Astrocyte (in vitro differentiated cells and primary cell): ENCODE measurements at places on chromosomes 5 and 9. TPM values are rescaled to one million over a fixed set of nuclear protein-coding genes. Genes with fewer than 3 reads are reported as not detected.

CYSTM1 gene
- total RNA-seq: 35.2 and 46.3 TPM in 2 replicates

GZMA gene
- total RNA-seq: 1.7 and 2.6 TPM in 2 replicates

- no peak overlapping the region for H3K27ac ChIP-seq
- peak; percentile 65 for DNase-seq
- H3K4me1 ChIP-seq: peaks cover 31% of the 10 kb centered on the region
- no peaks in the 10 kb centered on the region for H3K27me3 ChIP-seq
- H3K36me3 ChIP-seq: no peaks in the 10 kb centered on the region
Measured at GRCh38 chr5:144191998-144192397, 21.3 kb downstream of the KCTD16 start.

- H3K4me1 ChIP-seq: no peaks in the 10 kb centered on the region
- no peaks in the 10 kb centered on the region for H3K36me3 ChIP-seq
- peaks cover 3% of the 10 kb centered on the region for H3K27me3 ChIP-seq
- DNase-seq: peak; percentile 15
Measured at GRCh38 chr5:58849921-58850667, 267.2 kb downstream of the RAB3C start.

GRCh38 chr5:157336423-157336744 is 70.5 kb downstream of the CYFIP2 start:
- no peaks in the 10 kb centered on the region for H3K27me3 ChIP-seq
- no peaks in the 10 kb centered on the region for H3K36me3 ChIP-seq
- no peak overlapping the region for H3K4me3 ChIP-seq
- no peak for DNase-seq

CDH9 gene
- total RNA-seq: not detected in 2 replicates

SCAMP1 gene
- total RNA-seq: 52.6 and 59.1 TPM in 2 replicates

DNA sequence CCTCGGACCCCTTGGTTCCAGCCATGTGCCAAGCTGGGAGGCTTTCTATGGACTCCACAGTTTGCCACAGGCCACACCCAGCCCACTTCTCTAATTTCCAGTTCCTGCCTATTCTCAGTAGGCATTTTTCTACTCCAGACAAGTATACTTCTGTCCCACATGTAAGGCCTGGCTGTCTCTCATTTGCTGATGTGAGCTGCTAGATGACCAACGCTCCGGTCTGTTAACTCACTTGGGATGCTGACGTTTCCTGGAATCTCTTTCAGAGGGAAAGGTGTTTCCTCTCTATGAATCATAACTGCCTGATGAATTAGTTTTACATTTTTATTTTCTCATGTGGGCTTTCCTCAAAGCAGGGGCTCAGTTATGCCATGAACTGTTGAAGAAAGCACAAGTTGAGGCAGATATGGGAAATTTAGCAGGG is 36.3 kb downstream of the ERGIC1 start:
- H3K27me3 ChIP-seq: no peaks in the 10 kb centered on the region
- no peak overlapping the region for H3K4me3 ChIP-seq
- peak overlapping the region; percentile 95 for H3K27ac ChIP-seq
- no peaks in the 10 kb centered on the region for H3K36me3 ChIP-seq

DNA sequence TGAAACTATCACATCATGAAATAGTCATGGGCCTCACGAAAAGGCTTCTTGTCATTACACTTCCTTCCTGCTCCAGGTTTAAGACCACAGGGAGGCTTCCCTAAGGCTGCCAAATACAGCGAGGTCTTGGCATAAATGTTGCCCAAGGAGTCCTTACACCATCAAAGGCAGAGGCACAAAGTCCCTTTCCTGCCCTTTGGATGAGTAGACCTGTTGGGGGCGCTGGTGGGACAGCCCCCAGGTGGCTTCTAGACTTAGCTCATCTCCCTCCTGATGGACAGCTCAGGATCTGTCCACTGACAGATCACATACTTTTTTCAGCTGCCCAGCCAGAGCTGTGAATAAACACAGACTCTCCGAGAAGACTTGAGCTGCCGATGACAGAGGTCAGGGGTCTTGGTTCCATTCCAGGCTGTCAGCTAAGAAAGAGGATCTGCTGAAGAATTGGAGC is 15.5 kb upstream of the MEGF9 start:
- peaks cover 13% of the 10 kb centered on the region for H3K4me1 ChIP-seq
- H3K4me3 ChIP-seq: no peak overlapping the region
- H3K27me3 ChIP-seq: peaks cover 4% of the 10 kb centered on the region
- H3K36me3 ChIP-seq: no peaks in the 10 kb centered on the region
- no peak overlapping the region for H3K27ac ChIP-seq
- no peak for DNase-seq

DNA sequence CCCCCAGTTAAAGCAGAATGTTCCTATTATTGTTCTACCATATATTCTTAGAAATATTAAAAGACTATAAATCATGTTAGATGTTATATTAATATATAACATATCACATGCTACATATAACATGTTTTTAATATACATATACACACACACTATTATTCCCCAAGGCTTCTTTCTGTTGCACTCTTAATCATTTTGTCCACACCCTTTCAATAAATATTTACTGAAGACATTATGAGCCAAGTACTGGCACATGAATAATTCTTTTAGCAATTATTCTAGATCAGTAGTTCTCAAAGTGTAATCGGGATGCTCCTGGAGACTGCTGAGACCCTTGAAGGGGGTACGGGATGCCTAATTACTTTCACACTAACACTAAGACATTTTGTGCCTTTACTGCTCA is 143.9 kb downstream of the GNAQ start:
- H3K36me3 ChIP-seq: no peaks in the 10 kb centered on the region
- DNase-seq: no peak
- peaks cover 16% of the 10 kb centered on the region for H3K4me1 ChIP-seq
- H3K27me3 ChIP-seq: no peaks in the 10 kb centered on the region
- H3K4me3 ChIP-seq: no peak overlapping the region
- no peak overlapping the region for H3K27ac ChIP-seq

- peaks cover 13% of the 10 kb centered on the region for H3K4me1 ChIP-seq
- DNase-seq: peak; percentile 90
- H3K27me3 ChIP-seq: no peaks in the 10 kb centered on the region
- no peak overlapping the region for H3K4me3 ChIP-seq
Measured at GRCh38 chr5:137954131-137954879, 65.0 kb downstream of the PKD2L2 start.

- no peaks in the 10 kb centered on the region for H3K27me3 ChIP-seq
- no peak overlapping the region for H3K4me3 ChIP-seq
- H3K27ac ChIP-seq: no peak overlapping the region
- peaks cover 4% of the 10 kb centered on the region for H3K36me3 ChIP-seq
- H3K4me1 ChIP-seq: peaks cover 13% of the 10 kb centered on the region
- no peak for DNase-seq
Measured at GRCh38 chr9:121294151-121294743, 26.3 kb downstream of the GSN start.

ITK gene
- 0.48 and 0.67 TPM in 2 replicates for total RNA-seq

ALG2 gene
- total RNA-seq: 33.3 and 35.7 TPM in 2 replicates

MAP1B gene
- total RNA-seq: 386 and 476 TPM in 2 replicates

DNA sequence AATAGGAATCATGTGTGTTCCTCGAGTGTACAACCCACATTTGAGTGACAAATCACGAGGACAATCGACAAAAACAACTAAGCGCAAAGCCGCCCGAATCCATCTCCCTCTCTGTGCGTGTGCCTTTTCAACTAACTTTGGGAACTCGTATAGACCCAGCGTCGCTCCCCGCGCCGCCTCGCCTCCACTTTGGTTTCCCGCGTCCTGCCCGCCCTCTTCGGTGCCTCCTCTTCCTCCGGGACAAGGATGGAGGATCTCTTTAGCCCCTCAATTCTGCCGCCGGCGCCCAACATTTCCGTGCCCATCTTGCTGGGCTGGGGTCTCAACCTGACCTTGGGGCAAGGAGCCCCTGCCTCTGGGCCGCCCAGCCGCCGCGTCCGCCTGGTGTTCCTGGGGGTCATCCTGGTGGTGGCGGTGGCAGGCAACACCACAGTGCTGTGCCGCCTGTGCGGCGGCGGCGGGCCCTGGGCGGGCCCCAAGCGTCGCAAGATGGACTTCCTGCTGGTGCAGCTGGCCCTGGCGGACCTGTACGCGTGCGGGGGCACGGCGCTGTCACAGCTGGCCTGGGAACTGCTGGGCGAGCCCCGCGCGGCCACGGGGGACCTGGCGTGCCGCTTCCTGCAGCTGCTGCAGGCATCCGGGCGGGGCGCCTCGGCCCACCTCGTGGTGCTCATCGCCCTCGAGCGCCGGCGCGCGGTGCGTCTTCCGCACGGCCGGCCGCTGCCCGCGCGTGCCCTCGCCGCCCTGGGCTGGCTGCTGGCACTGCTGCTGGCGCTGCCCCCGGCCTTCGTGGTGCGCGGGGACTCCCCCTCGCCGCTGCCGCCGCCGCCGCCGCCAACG is at the start of gene GPR150:
Gene GPR150, plus strand, starts transcription at position 58 of the 840 bp plus-strand sequence. Its CDS starts 189 bp downstream, at position 247.
- peak; percentile 24 for DNase-seq
- H3K27me3 ChIP-seq: peaks cover 4% of the 10 kb centered on the region
- H3K27ac ChIP-seq: no peak within 1 kb of the TSS
- no peaks in the 10 kb centered on the region for H3K36me3 ChIP-seq

- no peak for DNase-seq
- no peaks in the 10 kb centered on the region for H3K36me3 ChIP-seq
- H3K27ac ChIP-seq: no peak overlapping the region
- no peaks in the 10 kb centered on the region for H3K27me3 ChIP-seq
Measured at GRCh38 chr9:17839776-17840175, 260.9 kb downstream of the SH3GL2 start.

DNA sequence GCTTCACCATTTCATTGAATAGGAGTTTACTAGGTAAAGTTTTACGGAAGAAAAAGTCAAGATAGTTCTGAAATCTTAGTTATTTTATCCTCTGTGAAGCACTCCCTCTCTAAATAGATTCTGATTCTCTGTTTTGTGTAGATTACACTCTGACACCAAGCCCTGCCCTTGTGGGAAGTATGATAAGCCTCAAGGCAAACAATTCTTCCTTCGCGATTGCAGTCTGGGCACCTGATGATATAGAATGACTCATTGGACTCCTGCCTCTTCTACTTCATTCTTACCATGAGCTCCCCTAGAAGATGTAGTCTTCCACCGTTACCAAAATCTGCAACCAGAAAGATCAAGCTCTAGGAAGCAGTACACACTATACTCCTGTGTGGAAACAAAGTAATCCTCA is 626.9 kb upstream of the PTGER4 start:
- no peak overlapping the region for H3K27ac ChIP-seq
- no peaks in the 10 kb centered on the region for H3K27me3 ChIP-seq
- H3K36me3 ChIP-seq: no peaks in the 10 kb centered on the region
- H3K4me1 ChIP-seq: no peaks in the 10 kb centered on the region
- no peak overlapping the region for H3K4me3 ChIP-seq
- DNase-seq: no peak
